ENCODE measurements at places on chromosomes 1 and 21.

DNA sequence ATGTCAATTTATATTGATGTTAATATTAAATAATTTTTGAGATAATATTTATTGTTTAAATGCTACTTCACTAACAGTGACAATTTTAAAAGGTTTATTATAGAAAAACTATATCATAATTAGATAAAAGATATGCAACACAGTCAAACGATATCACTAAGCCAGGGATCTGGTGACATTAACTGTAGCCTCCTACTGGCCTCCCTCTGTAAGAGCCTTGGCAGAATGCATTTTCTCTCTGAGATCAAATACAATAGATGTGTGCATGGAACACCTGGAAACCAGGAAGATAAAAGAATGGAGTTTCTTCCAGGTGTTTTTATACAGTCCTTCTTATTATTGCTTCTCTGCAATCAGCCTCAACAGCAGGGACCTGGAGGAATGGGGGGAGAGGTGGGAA, 1762.1 kb downstream of the BRINP3 start:
- DNase-seq = no peak

- DNase-seq = no peak
These were observed 828.5 kb upstream of the ADAMTS5 start for GRCh38 chr21:27795418-27795817.

- no peak for DNase-seq
These were observed 21.6 kb upstream of the TRAF5 start for GRCh38 chr1:211305044-211305443.

DNA sequence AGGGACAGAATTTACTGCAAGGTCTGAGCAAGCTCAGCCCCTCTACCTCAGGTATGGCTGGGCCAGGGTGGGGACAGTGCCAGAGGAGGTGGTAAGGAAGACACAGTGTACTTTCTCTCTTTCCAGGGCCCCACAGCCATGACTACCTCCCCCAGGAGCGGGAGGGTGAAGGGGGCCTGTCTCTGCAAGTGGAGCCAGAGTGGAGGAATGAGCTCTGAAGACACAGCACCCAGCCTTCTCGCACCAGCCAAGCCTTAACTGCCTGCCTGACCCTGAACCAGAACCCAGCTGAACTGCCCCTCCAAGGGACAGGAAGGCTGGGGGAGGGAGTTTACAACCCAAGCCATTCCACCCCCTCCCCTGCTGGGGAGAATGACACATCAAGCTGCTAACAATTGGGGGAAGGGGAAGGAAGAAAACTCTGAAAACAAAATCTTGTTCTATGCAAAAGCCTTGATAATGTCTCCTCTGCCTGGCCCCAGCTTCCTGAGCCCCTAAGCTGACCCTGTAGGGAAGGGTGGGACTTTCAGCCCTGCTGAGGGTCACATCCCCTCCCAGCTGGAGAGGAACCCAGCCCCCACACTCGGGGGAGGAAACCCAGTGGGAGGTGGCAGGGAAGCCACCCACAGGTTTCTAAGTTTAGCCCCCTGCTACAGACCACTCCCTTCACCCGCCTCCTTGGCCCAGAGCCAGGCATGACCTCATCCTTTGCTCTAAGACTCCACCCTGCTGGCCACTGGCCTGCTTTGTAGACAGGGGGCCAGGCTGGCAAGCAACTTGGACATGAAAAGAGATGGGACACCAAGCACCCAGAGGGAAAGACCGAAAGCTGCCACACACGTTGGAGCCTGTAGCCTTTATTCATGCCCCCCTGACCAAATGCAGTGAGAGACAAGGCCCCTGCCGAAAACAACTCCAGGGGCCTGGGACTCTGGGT, 6.4 kb downstream of the RHOC start:
- no peak for DNase-seq

DNA sequence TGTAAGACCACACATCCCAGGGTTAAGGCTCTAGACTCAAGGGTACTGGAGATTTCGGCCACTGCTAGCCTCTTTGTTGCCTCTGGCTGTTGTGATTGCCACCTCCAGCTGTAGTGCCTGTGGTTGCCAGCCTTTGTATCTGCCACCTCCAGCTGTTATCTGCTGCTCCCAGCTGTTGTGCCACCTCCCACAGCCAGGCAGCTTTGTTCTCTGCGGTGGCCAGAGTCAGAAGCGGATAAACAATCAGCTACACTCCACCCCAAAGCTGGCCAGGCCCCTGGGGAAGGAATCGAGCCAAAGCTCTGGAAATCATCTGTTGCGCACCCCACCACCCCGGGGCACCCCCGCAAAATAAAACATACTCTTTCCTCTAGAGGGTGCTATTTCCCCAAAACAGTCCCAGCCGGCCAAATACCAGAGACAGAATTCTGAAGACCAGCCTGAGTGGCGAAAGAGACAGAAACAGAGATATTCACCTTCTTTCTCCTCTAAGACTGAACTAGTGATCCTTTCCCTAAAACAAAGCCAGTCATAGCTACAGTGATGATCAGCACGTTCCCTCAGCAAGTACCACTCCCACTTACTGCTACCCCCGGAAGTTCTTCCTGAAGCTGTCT, 14.8 kb upstream of the PIGM start:
- no peak for DNase-seq

DNA sequence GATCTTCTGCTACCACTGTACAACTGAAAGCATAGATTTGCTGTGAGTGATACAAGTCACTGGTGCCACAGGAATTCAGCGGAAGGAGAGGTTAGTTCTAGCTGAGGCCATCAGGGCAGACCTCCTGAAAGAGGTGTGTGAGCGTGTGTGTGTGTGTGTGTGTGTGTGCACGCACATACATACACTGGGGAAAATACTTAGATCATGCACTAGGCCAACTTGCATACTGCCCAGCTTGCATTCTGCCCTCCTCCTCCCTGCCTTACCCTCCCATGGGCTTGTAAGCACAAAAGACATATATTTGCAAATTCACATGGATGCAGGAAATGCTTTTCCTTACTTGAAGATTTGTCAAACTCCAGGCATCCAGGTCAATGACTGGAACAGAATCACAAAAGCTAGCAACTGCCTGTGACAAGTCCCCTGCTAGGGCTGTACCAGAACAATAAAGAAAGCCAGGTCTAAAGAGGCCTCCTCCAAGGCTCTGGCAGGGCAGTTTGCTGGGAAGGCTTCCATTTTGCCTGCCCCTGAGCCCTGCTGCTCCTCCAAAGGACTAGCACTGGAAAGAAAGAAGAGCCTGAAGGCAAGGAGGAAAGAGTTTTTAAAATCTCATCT, 23.2 kb downstream of the PLEKHA6 start:
- DNase-seq = no peak

- DNase-seq = no peak
These were observed 3.4 kb downstream of the FAM110D start for GRCh38 chr1:26162220-26162709.

- DNase-seq = no peak
These were observed 72.2 kb upstream of the DPT start for GRCh38 chr1:168801032-168801745.

GRCh38 chr1:218898921-218899320, 274.8 kb upstream of the LYPLAL1 start:
- no peak for DNase-seq

DNA sequence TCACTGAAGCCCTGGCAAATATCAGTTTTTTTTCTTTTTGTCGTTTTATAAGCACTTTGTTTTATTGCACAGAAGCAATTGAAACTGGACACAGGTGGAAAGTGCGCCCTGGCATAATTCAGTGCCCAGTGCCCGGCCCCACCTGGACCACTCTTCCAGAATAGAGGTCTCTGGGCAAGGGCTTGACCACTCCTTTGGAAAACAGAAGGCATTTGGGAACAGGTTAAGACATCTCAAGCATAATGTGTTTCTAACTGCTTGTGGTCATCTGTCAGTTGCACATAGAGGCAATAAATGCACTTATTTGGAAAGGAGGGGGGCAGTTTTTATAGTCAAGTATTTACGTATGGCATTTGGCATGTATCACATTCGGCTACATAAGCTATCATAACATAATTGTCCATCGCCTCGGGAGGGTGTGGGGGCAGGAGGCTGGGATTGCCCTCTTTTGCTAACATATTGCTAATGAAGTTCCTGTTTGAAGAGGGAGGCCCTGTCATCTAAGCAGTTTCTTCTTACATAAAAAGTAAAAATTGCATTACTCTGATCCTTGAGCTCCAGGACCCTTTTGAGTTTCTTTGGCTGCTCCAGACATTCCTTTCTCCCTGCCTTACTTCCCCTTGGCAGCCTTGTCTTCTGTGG, 14.7 kb upstream of the CD2 start:
- DNase-seq = no peak

- no peak for DNase-seq
These were observed 24.6 kb downstream of the ST7L start for GRCh38 chr1:112594208-112594876.

DNA sequence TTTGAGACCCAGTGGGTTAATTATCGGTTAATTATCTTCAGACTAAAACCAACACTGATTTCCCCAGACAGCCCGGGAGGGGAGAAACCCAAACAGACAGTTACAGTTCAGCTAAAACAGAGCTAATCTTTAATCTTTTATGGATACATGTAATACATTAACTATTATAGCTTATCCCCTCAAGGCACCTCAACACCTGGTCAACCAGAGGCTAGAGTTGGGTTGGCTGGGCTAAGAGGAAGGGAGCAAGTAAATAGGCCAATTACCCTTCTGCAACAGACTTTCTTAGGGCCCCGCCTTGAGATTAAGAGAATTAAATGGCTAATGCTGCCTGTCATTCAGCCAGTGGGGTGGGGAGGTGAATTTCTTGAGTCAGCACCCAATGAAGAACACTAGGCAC, 6.6 kb upstream of the MED18 start:
- no peak for DNase-seq

DNA sequence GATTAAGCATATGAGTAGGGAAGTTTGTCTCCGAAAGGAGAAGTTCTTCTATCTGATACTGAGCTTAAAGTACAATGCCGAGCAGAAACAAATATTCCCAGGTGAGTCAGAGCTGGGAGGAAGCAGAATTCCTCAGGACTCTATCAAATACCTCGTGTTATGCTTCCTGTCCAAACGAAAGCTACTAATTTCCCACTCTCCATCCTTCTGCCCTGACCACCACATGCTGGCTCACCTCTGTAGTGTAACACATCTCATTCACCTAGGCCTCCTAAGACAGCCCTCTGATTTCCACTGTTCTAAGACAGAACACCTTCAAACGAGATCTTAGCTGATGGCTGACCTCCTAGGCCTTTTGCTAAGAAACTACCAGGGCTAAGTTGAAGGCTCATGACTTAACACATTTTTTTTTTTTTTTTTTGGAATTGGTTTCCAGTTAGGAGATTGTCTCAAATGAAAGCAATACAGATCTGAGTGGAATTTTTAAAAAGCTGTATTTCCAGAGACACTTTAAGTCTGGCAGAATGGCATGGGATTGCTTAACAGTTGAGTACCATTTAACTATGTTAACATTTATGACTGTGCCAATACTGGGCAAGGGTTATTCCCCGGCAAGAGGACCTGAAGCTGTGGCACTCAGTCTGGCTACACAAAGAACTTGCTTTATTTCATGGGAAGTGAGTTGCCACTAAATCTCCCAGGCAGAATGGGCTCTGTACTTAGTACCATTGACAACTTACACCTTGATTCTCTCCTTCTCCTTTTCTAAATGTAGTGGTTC, 583.4 kb downstream of the DPYD start:
- no peak for DNase-seq

GRCh38 chr21:17775431-17776126, 43.6 kb downstream of the C21orf91 start:
- no peak for DNase-seq

DNA sequence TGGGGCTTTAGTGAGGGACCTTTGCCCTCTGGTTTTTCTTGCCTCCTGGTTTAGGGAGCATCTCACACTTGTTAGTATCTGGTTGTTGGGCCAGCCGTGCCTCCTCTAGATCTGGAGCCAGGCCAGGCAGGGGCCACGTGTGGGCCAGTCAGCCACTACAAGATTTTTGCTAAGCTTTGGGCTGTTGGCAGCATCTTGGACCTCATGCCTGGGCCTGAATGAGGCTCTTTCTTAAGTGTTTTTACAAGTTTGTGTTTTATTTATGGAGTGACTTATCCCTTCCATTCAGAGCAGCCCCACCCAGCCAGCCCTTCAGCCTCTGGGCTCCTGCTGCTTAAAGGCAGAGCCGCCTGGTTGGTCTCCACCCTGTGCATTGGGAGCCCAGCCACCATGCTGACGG, 1.6 kb upstream of the SH3BGRL3 start:
- DNase-seq = peak; percentile 59

- DNase-seq = no peak
These were observed 426.8 kb downstream of the ADGRL2 start for GRCh38 chr1:82227306-82228095.

DNA sequence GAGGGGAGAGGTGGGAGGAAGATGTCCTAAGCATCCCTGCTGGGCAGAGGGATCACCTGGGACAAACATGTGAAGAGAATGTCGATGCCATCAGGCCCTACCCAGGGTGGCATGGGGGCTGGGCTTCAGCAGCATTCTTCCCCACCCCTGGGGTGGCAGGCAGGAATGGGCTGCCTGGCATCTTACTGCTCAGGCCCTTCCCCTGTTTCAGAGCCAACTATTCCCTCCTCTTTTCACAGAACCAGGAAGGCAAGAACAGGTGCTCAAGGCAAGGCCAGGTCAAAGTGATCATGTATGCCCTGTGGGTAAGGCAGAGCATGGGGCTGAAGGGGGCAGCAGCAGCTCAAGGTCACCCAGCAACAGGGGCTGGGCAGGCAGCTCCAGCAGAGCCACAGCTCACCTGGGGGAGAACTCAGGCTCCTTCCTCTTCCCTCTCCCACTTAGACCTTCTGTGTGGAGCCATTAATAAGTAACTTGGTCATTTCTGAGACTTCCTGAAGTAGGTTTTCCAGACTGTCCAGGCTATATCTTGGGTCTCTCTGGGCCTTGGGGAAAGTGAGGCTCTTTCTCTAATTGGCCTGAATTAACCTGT, 56.4 kb downstream of the ELK4 start:
- no peak for DNase-seq

GRCh38 chr21:41625428-41625827, 117.5 kb upstream of the TMPRSS2 start:
- no peak for DNase-seq

- no peak for DNase-seq
These were observed 386.3 kb downstream of the USP25 start for GRCh38 chr21:16116069-16116468.

- no peak for DNase-seq
These were observed 83.5 kb upstream of the PRDX6 start for GRCh38 chr1:173393659-173394000.

- DNase-seq = no peak
These were observed 738.7 kb downstream of the LTN1 start for GRCh38 chr21:28253961-28254360.

- DNase-seq = no peak
These were observed 19.4 kb downstream of the NEK7 start for GRCh38 chr1:198176179-198176578.

- peak; percentile 85 for DNase-seq
These were observed 29.6 kb upstream of the RNF187 start for GRCh38 chr1:228457396-228458176.
